Stimulated activated CD4-positive, alpha-beta T cell treated with anti-CD3 and anti-CD28 coated beads, Interleukin-4, amount 100 ng/mL, for 4 hours (primary cell): ENCODE measurements at places on chromosomes 6 and 20.

DNA sequence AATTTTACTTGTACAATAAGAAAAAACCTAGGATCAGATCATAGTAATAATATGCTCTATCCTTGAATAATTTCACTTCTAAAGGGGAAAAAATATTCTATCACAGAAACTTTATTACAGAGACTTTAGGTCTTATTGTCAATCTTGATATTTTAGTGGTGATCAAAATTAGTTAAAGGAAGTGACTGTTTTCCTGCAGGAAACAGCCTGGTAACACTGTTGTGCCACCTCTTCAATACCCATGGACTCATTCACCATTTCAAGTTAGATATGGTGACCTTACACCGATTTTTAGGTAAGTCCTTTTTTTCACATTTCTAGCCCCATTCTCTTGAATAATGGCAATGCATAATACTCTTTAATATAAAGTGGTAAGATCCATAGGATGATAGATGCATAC is 99.2 kb downstream of the MTFR2 start:
- no peak for DNase-seq

DNA sequence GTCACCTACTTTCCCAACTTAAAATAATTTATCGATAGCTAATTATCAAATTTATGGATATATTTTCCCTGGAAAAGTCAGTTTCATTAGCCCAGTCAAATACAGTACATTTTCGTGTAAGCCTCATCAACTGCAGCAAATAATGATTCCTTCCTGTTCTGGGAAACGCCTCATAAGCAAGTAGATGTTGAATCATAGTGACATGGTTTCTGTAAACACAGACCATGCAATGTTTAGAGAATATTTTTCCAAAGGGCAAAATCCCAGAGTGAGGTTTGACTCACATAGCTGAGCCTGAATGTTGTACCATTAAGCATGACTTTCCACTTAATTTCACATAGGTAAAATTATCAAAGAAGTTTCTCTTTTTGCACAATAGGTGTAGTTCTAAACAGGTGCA is 16.7 kb upstream of the VNN1 start:
- no peak for DNase-seq

- DNase-seq, result no peak
Measured at GRCh38 chr6:127475823-127476176, 16.6 kb upstream of the KIAA0408 start.

DNA sequence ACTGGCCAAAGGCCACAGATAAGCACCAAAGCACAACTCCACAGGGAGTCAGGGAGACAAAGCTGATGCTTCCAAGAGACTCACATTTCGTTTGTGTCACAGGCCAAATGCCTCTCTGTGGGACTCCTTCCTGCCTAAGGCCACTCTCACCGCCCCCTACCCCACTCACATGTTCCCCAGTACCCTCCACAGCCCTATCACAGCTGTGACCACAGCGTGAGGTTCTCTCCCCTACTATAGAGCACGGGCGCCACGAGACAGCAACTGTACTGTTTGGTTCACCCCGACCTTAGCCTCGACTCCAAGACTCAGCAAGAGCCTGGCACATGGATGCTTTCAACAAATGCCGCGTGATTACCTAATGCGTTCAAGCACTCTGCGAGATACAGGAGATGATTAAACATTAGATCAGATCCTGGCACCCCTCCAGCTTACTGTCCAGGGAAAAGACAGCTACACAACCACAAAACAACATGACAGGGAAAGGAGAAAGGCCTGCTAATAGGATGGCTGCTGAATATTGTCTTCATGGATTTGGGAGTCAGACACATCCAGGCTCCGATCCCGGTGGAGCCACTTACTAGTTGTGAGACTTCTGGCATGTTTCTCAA is 105.5 kb downstream of the AGPAT4 start:
- no peak for DNase-seq

GRCh38 chr20:50070361-50070760 is 42.6 kb downstream of the UBE2V1 start:
- DNase-seq, result no peak

DNA sequence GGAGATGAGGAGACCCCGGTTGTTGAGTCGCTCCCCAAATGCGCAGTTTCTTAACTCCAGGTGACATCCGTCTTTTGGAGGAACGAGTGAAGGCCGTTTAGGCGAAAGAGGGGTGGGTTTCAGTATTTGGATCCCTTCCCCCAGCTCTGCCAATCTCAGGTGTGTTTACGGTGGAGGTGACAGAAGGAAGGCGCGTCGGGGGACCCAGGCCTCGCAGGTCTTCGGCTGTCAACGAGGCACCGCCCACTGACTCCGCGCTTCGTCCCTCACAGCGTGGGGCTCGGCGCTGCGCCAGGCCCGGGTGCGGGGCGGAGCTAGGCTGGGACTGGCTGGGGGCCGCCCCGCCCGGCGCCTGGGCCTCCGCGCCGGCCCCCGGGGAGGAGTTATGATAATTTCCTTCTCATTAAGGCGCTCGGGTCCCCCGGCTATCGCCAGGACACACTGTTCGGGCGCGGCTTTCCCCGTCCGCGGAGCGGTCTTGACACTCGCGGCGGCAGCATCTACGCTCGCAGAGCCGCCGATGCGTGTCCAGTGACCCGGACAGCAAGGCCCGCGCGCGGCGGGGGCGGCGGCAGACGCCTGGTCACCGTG is at the start of gene TFAP2C:
TSS of gene TFAP2C (plus strand) at position 434 of the 591 bp plus-strand sequence. CDS start 239 bp downstream, outside the sequence.
- peak; percentile 26 for DNase-seq

DNA sequence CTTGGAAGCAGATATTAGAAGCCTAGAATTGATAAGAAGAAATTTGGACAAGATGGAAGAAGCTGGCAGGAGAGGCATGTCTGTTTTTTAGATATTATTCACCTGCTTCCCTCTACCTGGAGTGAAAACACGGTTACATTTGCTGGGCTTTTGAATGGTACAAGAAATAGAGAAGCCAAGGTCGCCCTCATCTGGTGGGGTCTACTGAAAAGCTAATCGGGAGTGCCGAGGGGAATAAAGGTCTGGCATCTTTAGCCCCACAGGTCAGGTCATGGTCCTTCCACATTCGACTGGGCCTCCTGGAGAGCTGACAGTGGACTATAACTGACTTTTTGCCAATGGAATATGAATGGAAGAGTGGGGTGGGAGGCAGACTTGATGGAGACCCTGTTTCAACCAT is 4.6 kb upstream of the C2 start:
- no peak for DNase-seq

DNA sequence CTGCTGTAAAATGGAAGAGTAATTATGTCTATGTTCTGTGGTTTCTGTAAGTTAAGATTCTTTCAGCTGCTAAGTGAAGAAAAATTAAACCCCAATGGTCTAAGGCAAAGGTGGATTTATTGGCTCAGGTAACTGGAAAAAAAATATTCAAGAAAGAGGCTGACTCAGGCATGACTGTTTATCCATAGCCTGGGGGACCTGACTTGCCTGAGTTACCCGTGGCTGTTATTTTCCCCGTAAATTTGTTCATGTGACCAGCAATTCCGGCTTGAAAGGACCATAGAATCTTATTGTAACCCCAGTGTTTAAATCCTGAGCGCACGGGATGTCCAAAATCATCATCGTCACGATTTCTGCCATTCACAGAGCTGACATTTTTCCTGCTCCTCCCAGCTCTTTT is 32.3 kb upstream of the SULF2 start:
- DNase-seq, result no peak

- no peak for DNase-seq
Measured at GRCh38 chr6:143136647-143137046, 76.0 kb downstream of the AIG1 start.

DNA sequence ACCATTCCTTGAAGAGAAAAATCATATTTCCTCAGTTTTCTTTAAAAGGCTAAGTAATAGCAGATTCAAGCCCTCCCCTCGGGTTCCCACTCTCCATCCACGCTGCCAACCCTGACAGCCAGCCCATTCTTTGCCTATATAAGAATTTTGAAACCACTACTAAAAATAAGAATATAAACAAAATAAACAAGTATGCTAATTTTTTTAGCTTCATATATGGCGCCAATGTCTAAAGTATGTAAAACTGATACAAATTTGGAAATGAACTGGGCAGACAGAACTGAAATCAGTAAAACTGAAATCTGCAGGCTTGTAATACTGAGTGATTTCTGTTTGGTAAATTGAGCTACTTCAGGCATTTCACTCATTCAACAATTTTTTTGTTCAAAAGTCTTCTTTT is 19.0 kb downstream of the ELOVL2 start:
- no peak for DNase-seq

GRCh38 chr6:164124986-164125385 is 710.5 kb downstream of the QKI start:
- DNase-seq, result no peak

- DNase-seq, result no peak
Measured at GRCh38 chr6:48100588-48100895, 10.5 kb downstream of the PTCHD4 start.

GRCh38 chr6:99143108-99143861 is 195.5 kb upstream of the FBXL4 start:
- no peak for DNase-seq

DNA sequence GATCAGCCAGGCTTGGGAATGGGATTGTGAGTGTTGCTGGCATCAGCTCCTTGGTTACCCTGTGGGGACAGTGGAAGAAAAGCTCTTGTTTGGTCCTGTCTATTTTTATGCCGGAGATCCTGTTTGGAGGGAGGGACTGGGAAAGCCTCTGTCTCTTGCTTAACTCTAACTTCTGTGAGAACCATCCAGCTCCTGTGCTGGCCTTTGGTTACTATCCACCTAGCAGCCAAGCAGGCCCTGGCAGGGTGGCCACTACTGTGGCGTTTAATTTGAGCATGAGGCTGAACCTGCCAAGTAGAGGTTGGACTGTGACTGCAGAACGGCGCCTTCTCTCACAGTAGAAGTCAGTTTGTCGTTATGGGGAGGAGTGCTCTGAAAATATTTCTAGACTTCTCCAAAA is 193.3 kb downstream of the UTRN start:
- DNase-seq, result no peak

DNA sequence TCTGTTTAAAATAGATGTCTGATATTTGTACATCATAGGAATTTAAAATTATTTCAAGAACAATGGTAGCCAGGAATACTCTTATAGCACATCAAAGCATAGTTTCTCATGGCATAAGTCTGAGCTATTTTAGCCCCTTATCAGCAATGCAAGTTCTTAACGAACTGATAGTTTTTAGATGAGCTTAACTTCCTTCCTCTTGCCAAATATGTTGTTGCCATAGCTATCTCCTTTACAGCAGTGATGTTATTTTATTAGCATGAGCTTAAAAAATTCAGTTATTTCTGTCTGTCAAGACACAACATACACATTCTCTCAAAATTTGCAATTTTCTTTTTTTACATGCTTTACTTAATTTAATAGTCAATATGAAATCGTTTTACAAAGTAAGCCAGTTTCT is 867.2 kb downstream of the PHF3 start:
- DNase-seq, result no peak

- peak; percentile 53 for DNase-seq
Measured at GRCh38 chr6:152206072-152206818, 398.8 kb downstream of the ESR1 start.

DNA sequence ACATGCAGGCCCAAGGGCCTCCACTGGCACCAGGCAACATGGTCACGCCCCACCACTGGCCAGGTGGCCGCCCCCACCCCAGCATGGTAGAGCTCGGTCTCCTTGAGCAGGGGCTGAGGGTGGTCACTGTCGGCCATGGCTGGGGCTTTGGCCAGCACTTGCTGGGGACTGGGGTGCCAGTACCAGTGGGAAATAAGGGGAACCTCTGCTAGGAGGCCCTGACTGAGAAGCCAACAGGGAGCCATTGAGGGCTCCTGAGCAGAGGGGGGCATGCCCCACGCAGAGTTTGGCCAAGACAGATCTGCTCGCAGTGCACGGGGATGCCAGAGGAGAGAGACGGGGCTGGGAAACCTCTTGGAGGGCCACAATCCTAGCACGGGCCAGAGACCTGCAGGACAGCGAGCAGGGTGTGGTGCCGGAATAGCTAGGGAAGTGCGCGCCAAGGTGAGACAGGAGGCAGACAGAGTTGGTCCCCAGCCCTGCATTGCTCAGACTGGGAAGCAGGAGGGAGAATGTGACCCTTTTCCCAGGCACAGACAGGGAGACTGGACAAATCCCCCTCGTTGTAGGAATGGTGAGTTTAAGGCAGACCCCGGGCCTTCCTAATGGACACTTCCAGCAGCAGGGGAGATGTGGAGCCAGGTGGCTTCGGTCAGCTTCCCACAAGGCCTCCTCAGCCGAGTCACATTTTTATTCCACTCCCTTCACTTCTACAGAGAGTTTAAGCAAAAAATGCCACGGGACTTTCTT is 179.0 kb upstream of the CST7 start:
- DNase-seq, result no peak

- no peak for DNase-seq
Measured at GRCh38 chr20:39974966-39975501, 714.0 kb downstream of the MAFB start.

DNA sequence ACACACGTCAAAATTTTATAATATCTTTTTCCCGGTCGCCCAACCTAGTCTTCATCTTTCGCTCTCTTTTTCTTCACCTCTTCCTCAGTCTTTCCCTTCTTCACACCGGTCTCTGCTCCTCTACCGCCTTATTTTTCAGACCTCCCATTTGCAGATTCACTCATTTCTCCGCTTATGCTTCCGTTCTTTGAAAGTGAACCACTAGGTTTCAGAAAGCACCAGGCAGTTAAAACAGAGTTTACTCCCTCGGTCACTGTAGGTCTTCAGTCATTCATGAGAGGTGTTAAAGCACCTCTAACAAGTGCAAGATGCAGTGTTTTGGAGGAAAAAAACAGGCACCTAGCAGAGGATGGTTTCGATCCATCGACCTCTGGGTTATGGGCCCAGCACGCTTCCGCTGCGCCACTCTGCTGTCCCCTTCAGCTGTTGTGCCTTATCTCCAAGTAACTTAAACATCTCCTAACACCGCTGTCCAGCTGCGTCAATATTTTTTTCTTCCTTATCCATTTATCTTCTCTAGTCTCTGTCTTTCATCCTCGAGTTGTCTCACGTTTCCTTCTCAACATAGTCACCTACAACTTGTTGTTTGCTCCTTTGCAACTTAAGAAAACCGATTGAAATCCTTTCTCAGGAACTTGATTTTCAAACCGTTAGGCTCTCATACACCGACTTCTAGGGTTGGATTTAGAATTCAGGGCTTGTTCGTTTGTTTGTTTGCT is 119.7 kb upstream of the ZNF184 start:
- DNase-seq, result peak; percentile 3

DNA sequence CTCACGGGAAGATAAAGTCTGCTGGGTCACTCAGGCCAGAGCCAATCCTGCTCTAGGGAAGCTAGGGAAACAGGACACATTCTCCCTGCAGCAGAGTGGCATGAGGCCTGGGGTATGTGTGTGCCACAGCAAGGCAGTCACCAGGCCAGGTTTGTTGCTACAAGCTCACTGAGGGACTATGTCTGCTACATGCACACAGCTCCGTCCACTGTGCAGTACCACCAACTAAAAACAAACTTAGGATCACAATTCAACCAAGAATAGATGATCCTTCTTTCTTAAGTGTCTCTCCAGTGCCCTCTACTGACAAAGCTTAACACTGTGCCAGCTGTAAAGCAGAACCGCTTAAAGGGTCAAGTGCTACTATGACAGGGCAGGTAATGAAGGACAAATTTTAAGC is 192.5 kb downstream of the PTPRK start:
- peak; percentile 2 for DNase-seq

DNA sequence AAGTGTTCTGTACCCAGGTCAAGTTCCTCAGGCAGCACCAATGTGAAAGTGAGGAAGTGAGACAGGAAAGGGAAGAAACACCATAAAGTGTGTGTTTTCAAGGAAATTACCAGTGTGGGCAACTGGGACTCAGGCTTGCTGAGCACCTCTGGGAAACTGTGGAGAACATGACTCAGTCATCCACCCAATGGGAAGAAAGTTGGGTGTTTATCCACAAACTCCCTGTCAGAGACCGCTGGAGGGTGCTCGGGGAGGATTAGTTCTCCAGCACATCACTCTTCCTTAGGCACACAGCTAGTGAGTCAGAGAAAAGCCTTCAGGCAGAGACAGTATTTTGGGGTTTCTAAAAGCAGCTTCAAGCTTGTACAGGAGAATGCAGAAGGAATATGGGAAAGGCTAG is 93.6 kb downstream of the PCSK2 start:
- DNase-seq, result no peak
